ENCODE measurements at places on chromosomes 12 and 14.

- no peak for DNase-seq
These were observed 97.5 kb downstream of the PPP2R5C start for GRCh38 chr14:101858791-101859537.

GRCh38 chr14:100018054-100018453 lies 47.2 kb upstream of the EVL start:
- no peak for DNase-seq

DNA sequence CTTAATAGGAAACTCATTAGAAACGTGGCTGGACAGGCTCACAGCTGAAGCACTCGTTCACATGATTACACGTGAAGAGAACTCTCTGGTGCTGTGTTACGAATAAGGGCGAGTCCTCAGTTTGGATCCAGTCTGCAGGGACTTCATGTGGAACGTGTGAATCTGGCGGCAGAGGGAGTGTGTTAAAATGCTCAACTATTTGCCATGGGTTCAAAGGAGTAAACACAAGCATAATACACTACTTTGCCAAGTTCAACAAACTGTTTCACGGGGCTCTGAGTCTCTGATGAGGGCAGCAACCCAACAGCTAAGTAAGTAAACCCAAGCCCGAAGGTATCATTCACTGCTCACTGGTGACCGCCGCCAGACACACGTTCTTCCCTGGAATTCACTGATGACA lies 42.4 kb downstream of the NUAK1 start:
- DNase-seq: no peak

GRCh38 chr12:69331909-69332684 lies 16.1 kb upstream of the LYZ start:
- DNase-seq: no peak

GRCh38 chr12:62865937-62866336 lies 69.0 kb downstream of the PPM1H start:
- DNase-seq: no peak

DNA sequence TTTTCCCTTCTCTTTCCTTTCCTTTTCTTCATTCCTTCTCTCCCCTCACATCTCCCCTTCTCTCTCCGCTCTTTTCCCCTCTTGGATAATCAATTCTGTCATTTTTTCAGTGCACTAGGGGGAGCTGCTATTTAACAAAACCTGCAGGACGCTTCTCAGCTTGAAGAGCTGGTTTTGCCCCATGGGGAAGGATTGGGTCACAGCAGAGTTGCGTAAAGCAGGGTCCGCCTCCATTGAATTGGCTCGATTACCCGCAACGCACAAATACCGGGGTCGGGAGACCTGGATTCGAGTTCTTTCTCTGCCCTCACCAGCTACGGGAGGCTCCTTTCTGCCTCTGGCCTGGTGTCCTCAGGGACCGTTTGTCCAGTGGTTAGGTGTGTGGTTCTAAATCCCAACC lies 42.1 kb upstream of the CHGA start:
- DNase-seq: no peak

GRCh38 chr14:75418850-75419768 lies 8.7 kb upstream of the JDP2 start:
- DNase-seq: no peak
